Colonic mucosa (tissue), 4 donors: ENCODE measurements at places on chromosomes 13 and 19. TPM values are rescaled to one million over a fixed set of nuclear protein-coding genes. Genes with fewer than 3 reads are reported as not detected.

Gene ZNRF4
- total RNA-seq: not detected

Gene DMRTC2
- not detected for total RNA-seq

- DNase-seq: no peak
Measured at GRCh38 chr13:79108914-79109643, 297.0 kb downstream of the RBM26 start.

DNA sequence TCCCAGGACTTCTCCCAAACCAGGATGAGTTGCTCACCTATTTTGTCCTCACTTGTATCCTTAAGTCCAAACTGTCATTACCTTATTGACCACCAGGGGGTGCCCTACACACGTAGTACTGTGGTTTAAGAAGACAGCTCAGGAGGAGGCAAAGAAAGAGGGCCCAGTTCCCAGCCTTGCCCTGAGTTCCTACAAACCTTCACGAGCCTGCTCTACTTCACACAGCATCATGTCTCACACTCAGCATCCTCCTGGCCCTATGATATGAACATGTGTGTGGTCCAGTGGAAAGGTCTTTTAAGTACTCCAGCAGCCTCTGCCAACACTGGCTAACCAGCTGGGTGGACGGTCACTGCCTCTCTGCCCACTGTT, 8.1 kb upstream of the ZNF784 start:
- peak; percentile 97 for DNase-seq

DNA sequence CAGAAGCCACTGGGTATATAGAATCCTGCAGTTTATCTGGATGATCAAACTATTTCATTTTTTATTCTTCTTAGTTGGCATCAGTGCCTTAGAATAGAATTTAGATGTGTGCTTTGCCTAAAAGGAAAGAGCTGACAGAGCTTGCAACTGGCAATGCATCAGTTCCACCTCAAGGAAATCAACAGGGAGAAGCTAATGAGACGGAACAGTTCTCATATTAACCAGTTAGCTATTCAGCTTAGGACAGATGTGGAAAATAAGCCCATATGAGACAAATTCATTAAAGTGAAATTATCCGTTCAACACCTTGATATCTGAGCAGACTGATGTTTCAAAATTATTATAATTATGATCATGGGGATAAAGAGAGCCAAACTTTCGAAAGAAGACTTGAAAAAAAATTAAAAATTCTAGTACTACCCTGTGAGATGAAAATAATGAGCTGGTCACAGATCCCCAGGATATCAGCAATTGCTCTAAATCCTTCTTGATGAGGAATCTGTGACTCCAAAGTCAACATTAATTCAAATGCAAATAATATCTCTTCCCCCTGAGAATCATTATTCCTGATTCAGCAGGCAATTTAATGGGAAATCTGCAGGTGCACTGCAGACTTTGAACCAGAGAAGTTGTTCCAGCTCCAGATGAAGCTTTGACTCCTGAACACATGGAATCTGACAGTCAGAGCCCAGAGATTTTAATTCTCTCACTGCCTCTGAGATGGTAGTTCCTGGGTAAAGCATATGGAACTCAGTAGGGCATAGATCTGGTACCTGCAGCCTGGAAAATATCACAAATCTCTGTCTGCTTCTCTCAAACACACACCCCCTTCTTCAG, 486.8 kb downstream of the FOXO1 start:
- no peak for DNase-seq

DNA sequence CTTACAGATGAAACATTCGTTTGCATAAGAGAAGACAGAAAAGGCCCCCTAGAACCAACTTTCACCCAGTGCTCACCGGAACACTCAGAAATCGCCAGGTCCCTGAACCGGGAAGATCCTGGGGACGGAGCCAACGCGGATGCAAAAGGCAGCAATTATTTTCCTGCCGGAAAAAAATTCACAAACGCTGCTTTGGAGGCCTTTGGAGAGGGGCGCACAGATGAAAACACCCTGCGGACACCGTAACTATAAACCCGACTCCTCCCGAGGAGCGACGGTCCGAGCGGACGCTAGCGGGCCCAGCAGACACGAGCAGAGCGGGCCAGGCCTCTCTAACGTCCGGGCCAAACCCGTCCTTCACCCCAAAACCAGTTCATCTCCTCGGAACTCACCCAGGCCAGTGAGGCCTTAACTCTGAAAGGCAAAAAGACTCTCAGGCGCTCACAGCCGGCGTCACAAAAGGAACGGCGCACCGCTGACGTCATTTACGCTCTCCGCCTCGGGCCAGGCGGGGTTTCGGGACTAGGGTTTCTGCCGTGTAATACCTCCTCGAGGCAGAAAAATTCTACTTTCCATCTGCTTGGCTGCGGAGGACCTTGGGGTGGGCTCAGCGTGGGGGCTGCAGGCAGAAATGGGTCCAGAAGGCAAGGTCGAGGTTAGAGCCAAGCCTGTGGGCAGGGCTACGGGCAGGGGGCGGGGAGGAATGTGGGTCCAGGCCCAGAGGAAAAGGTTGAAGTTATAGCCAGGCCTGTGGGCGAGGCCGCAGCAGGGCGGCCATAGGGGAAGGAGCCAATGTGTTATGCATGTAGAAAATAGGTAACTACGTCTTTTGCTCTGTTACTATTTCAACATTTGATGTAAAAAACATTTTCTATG, at the start of gene ZNF426:
TSS of gene ZNF426 (minus strand) at position 463 of the 876 bp plus-strand sequence. CDS start 2,413 bp downstream, outside the sequence.
- DNase-seq: peak; percentile 89

- DNase-seq: no peak
Measured at GRCh38 chr19:31449379-31449778, 100.1 kb upstream of the TSHZ3 start.
